Pulmonary artery endothelial cell (primary cell): ENCODE measurements at places on chromosomes 2 and 18. TPM values are rescaled to one million over a fixed set of nuclear protein-coding genes. Genes with fewer than 3 reads are reported as not detected.

Gene ALKAL2
- total RNA-seq, result not detected in 2 replicates

Gene LIPG
- 21.3 and 57.5 TPM in 2 replicates for total RNA-seq

Gene ZSCAN30
- 11.3 and 11.9 TPM in 2 replicates for total RNA-seq

Gene ACVR1
- 14.6 and 21.2 TPM in 2 replicates for total RNA-seq

Gene CABYR
- total RNA-seq, result 1.5 and 2.4 TPM in 2 replicates

Gene OSBPL1A
- 8.6 and 14.0 TPM in 2 replicates for total RNA-seq

Gene ACMSD
- not detected in 2 replicates for total RNA-seq

Gene ANKRD62
- not detected in 2 replicates for total RNA-seq

Gene LDLRAD4
- total RNA-seq, result 1.5 and 1.6 TPM in 2 replicates

Gene NCKAP5
- total RNA-seq, result 0.39 and 0.59 TPM in 2 replicates

Gene CFAP65
- total RNA-seq, result under 0.01 TPM in 1 of 2 replicates, not detected in the other

Gene ZAP70
- total RNA-seq, result not detected in 2 replicates

Gene CBLN2
- total RNA-seq, result 0.18 and 1.1 TPM in 2 replicates

Gene SERPINB12
- total RNA-seq, result not detected in 2 replicates

Gene MC2R
- total RNA-seq, result not detected in 2 replicates

Gene SPAG16
- total RNA-seq, result 8.7 and 11.2 TPM in 2 replicates

Gene RAB17
- 1.6 and 1.9 TPM in 2 replicates for total RNA-seq

Gene DRC1
- 0.13 and 0.18 TPM in 2 replicates for total RNA-seq

Gene SERPINB4
- total RNA-seq, result not detected in 2 replicates

Gene CTLA4
- total RNA-seq, result not detected in 2 replicates

Gene MDH1B
- 0.26 and 0.35 TPM in 2 replicates for total RNA-seq

Gene NPAS2
- 9.8 and 21.6 TPM in 2 replicates for total RNA-seq

Gene IAH1
- 32.9 and 40.2 TPM in 2 replicates for total RNA-seq

Gene PLGLB2
- total RNA-seq, result 0.13 and 1.1 TPM in 2 replicates

Gene TANC1
- 55.0 and 78.7 TPM in 2 replicates for total RNA-seq
